ENCODE measurements at places on chromosomes 5 and 9. TPM values are rescaled to one million over a fixed set of nuclear protein-coding genes. Genes with fewer than 3 reads are reported as not detected.

GRCh38 chr5:141867139-141867538 is 11.1 kb downstream of the PCDH1 start:
- DNase-seq = no peak

DNA sequence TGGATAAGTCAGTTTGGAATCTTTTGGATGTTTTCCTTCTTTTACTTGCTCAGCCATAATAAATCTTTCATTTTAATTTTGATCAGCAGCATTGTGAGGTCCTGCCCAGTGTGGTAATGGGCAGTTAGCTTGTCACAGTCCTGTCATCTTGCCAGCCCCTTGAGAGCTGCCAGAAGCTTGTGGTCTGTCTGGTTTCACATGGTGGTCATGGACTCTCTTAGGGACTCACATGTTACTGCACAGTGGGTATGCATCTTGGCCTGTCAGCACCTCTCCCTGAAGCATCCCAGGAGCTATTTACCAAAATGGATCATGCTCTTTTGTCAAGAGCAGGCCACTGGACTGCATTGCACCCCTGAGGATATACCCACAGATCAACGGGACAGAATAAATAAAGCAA is 60.3 kb downstream of the DAPK1 start:
- peak; percentile 44 for DNase-seq

EGFLAM gene
- 3.0 TPM for total RNA-seq

DNA sequence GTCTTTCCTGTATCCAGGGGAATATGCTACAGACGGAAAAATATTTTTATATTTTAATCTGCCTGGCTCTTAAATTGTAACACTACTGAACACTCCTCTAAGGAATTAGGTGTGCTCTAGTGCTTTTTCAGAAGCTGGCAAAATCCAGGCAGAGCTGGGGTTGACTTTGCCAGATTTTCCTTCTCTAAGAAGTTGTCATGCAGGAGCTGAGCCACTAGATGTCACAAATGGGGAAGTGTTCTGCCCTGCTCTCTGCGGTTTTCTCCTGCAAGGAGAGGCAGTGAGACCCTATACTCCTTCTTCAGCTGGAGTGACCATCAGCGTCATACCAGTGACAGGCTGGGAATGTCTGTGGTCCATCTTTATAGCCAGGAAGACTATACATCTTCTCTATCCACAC is 112.5 kb downstream of the HAPLN1 start:
- DNase-seq = peak; percentile 56

ARHGAP26 gene
- total RNA-seq = 1.7 TPM

Data from fibroblast of villous mesenchyme (primary cell).